ENCODE measurements at places on chromosomes 4 and X.

DNA sequence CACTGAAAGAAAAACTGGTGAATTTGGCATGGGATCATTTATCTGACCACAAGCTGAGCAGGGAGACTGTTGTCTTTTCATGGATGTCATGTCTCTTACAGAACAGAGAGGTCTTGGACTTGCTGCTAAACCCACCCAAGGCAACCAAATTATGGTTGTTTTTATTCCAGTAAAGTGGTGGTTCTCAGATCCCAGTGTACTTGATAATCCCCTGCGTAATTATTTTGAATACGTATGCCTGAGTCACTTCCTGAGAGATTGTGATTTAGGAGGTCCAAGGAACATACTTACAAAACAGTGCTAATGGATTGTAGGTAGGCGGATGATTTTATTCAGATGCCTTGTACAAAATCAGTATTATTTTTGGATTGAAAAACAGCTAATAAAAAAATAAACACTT is 585.6 kb downstream of the IL1RAPL1 start:
- DNase-seq: no peak

- DNase-seq: no peak
These were observed 9.8 kb downstream of the GUCY1A1 start for GRCh38 chr4:155676430-155676825.

GRCh38 chr4:144647095-144647561 is 1.2 kb downstream of the HHIP start:
- no peak for DNase-seq

DNA sequence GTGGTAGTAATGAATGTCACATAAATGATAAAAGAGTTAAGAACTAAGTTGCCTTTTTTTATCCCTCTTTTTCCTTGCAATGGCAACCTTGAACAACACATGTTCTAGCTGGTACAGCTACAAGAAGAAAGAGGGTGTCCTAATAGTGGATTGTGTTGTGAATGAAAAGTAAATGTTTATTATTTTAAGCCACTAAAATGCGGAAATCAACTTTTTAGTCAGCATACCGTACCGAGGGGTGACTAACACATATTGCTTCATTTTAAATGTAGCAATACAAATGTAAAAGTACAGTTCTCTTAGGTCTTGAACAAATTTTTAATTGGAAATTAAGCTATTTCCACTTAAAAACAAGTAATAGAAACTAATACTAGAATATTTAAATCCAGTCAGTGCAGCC is 17.7 kb upstream of the AP1AR start:
- DNase-seq: no peak

DNA sequence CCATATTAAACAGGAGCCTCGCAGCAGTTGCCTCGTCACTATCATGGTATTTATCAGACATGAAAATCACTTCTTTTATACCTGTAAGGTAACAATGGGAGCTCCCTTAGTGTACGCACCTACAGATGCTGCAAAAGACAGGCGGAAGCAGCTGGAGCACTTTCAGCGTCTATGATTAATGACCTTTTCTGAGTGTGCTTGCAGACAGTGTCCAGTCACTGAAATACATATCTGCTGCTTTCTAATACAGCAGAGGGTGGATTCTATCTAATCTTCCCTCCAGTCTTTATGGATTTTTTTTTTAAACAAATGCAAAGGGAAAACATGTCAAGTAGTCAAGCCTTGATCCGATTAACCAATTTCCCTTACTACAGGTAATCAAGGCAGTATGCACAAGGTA is 24.1 kb downstream of the DCTD start:
- no peak for DNase-seq

DNA sequence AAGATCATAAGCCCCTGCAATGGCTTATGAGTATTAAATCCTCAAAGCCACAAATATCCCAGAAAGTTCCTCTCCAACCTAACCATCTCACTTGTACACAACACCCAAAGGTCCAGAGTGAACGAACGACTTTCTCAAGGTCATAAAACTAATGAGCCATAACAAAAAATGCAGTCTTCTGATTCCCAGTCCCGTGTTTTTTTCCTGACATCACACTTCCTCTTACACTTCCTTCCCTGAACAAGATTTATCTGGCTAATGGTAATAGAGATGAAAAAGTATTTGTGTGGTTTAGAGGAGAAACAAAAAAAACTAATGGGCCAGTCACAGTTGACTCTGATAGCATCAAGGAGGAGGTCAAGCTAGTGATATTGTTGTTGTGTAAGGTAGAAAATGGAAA is 99.5 kb upstream of the KLHL13 start:
- DNase-seq: no peak

GRCh38 chr4:52126966-52127365 is 75.9 kb downstream of the SPATA18 start:
- no peak for DNase-seq

DNA sequence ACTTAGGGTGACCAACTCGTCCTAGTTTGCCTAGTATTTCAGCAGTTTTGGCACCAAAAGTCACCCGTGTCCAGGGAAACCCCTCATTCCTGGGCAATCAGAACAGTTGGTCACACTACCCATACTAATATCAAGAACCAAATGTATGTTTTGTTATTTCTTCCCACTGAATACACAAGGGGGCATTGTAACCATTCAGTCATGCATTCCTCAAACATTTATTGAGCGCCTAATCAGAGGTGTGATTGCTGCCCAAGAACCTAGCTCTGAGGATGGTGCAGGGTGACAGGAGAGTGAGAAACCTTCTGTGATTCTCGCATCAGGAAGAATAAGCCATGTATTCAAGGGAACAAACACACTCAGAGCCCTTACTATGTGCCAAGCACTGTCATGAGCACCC is 69.8 kb upstream of the RAI2 start:
- DNase-seq: no peak

- DNase-seq: no peak
These were observed 71.3 kb upstream of the KIT start for GRCh38 chr4:54586320-54586955.

GRCh38 chr4:19913650-19914049 is 338.1 kb upstream of the SLIT2 start:
- DNase-seq: no peak

GRCh38 chr4:121199742-121200561 is 35.8 kb upstream of the TNIP3 start:
- no peak for DNase-seq
